ENCODE measurements at places on chromosomes 2 and 18.

- peak; percentile 27 for DNase-seq
Observed at GRCh38 chr2:60852282-60852860, 29.0 kb upstream of the REL start.

GRCh38 chr18:68733707-68734106 lies 18.8 kb upstream of the TMX3 start:
- no peak for DNase-seq

DNA sequence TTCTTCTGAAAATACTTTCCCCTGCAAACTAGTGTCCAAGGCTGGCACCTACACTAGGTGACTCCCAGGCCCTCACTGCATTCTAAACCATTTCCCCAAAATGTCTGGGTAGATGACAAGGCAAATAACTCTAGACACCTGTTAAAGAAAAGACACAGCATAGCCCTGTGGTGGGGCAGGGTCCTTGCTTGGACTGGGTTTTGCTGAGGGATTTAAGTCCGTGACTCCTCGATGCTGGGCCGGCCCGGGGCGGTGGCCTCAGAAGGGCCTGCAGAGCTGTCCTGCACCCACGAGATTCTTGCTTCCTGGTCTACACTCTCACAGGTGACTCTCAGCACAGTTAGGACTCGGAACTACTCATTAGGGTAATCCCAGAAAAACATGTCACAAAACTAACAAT lies 55.2 kb downstream of the MBP start:
- DNase-seq: no peak

GRCh38 chr2:160379399-160379798 lies 114.2 kb downstream of the RBMS1 start:
- DNase-seq: no peak

DNA sequence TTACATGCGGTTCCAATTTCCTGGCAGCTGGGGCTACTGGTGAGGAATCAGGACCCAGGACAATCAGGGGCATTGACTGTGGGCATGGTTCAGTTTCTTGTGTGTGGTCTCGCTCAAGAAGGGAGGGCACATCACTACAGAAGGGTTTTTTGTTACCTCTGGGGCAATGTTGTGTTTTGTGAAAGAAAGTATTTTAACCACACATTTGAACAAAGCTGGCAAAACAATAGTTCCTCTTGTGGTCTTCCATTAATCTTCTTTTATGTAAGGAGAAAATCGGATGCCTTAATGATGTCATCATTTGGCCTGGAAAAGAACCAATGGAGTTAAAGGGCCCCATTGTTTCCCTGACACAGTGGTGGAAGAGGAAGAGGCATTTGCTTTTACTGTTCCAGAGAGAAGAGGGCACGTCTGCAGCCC lies 197.4 kb downstream of the SH3BP4 start:
- DNase-seq: no peak

GRCh38 chr2:202115479-202115971 lies 42.5 kb downstream of the KIAA2012 start:
- no peak for DNase-seq

DNA sequence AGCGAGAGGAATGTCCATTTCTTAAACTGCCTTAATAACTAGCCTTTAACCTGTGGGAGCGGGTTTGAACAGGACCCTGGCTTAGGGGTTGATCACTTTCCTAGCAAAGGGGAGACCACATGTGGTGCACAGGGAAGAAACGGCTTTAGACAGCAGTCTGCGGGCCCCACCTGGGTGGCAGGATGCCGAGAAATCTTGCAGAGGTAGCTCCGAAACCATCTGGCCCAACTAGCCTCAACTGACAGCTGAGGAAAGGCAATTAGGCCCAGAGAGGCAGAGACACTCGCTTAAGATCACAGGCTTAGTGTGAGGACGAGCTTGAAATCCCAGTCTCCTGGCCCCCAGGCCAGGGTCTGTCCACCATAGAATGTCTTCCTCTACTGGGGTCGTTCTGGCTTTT lies 89.8 kb downstream of the MRO start:
- no peak for DNase-seq

GRCh38 chr2:210392469-210392881 lies 77.5 kb upstream of the MYL1 start:
- no peak for DNase-seq

GRCh38 chr2:194443926-194444325 lies 1213.1 kb upstream of the SLC39A10 start:
- no peak for DNase-seq

GRCh38 chr2:1515986-1516797 lies 102.9 kb downstream of the TPO start:
- DNase-seq: no peak

DNA sequence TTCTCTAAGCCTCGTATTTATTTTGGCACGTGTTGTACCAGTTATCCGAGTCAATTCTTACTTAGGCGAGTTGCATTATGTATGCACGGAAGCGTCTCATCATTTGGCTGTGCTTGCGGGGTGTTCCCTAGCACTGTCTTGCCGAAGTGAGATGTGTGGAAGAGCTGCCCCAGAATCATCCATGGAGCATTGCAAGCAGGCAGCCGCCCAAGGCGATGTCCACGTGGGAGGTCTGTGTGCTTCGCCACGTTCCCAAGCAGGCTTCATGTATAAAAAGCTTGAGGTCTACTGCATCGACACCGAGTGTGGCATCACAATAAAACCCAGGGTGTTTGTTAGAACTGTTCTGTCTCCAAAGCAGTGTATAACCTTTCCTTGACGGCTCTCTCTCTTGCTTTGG lies 849.9 kb downstream of the DCDC2C start:
- no peak for DNase-seq

- no peak for DNase-seq
Observed at GRCh38 chr2:188381614-188382013, 89.9 kb downstream of the GULP1 start.

- DNase-seq: no peak
Observed at GRCh38 chr2:100208141-100208770, 65.9 kb upstream of the AFF3 start.

GRCh38 chr2:229586746-229587705 lies 127.3 kb downstream of the DNER start:
- no peak for DNase-seq

DNA sequence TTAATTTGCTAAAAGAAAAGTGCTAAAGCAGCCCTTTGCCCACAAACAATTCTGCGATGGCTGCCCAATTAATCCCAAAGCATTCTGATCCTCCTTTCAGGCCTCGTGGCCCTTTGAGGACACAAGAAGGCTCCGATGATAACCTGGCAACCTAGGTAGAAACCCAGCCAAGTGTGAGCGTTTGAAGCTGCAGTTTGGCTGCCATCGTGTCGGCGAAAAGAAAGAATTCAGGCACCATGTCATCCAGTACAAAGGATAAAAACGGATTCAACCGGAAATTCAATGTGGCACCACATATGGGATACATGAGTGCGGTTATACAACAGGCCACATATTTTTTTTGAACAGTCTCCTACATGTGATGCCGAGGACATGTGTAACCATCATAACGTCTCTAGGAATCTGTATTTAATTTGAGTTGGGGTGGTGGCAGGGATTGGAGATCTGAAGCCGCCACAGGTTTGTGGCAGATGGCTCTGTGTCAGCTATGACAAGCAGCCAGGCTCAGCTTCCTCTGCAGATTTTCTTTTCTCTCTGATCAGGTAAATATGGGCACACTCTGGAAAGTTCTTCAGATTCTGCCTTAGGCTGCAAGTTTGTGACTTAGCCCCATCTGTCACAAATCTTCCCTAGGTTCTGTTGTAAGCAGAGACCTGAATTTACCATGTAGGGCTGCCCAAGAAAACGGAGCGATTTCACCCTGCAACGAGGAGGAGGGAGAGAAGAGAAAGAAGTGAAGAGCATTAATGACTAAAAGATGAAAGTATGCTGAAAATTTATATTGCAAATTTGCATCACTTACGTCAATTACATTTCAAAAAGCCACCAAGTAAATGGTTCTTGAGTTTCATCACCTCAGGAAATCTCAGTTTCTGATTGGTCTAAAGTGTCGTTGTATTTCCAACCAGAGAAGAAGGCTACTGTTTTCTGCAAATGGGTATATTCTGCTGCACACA lies 573.2 kb downstream of the ZEB2 start:
- DNase-seq: no peak

DNA sequence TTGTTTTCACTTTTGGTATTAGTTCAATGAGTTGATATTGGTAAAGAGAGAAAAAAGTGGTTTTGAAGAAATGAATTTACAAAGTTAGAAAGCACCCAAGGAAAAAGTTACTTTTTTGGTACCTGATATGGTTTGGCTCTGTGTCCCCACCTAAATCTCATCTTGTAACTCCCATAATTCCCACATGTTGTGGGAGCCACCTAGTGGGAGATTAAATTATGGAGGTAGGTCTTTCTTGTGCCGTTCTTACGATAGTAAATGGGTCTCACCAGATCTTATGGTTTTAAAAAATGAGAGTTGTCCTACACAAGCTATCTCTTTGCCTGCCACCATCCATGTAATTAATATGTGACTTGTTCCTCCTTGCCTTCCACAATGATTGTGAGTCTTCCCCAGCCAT lies 965.6 kb upstream of the NRXN1 start:
- DNase-seq: no peak

GRCh38 chr2:36367895-36368353 lies 12.3 kb downstream of the CRIM1 start:
- no peak for DNase-seq

DNA sequence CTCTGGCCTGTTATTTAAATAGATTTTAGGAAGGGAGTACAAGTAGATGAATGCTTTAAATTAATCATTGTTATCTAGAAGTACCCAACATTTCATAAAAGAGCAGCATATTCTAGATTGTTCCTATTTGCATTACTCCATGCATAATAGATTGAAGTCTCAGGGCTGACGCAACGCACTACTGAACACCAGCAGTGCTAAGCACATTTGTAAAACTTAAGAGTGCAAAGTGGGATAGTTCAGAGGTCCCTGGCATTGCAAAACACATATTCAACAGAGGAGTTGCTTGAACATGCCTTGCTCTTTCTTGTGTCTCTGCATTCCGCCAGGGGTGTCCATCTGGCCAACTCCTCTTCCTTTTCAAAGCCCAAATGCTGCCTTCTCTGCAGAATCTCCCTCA lies 22.3 kb downstream of the CDKL4 start:
- DNase-seq: no peak

DNA sequence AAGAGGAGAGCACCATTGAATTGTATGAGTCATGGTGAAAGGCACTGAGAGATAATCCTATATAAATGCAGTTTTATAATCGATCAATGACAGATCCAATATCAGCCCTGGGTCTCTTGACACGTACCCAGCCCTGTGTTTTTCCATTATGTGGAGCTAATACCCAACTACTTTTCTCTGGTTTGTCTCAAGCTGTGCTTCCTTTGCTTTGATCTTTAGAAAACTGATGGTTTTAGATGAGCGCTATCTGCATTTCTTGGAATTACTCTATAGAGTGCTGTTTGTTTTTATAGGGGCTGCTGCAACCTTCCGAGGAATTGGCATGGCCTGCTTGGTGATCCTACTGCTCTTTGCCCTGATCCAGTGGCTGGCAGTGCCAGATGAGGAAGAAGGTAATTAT lies 45.0 kb downstream of the NEMP2 start:
- DNase-seq: no peak

DNA sequence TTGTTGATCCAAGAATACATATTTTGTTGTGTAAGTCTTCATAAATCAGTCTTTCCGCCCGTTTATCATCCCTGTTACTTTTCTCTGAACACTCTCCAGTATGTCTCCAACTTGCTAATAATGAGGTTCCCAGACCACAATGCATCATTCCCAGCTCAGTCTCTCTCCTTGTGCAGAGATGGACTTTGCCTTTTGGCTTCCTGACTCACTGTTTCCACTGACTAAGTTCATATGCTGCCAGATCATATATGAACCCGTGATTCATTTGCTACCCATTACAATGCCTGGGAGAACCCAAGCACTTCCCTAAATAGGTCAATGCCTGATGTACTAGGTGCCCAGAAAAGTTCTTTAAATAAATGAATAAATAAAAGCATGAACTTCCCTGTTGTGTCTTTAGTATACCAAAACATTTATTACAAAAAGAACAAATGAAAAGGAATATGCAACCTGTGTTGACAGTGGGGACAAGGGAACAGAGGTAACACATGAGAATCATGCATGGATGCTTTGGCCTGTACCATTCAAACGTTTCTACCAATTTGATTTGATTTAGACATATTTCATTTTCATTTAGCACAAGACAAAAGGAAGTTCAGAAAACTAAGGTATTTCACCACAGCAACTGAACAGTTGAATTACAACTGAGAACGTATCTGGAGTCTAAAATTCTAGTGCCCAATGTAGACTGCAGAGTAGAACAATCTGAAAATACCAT lies 215.4 kb upstream of the HNRNPA3 start:
- DNase-seq: peak; percentile 19

DNA sequence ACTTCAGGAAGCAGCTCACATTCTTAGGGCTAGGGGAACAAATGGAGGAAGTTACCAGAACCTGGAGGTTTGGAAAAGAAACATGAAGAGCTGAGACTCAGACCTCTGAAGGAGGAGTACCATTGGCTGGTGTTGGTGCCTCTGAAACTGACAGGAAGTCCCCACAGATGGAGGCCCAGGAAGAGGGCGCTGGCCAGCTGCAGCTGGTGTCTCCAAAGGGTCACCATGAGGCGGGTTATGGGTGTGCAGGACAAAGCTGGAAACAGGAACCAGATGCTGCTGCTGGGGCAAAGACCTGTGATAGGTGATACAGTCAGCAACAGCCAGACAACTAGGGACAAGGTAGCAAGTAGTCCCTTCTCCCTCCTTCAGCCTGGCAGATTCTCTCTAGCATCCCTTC lies 136.5 kb upstream of the SERPINE2 start:
- DNase-seq: no peak

- no peak for DNase-seq
Observed at GRCh38 chr18:67652288-67652687, 135.8 kb upstream of the DSEL start.

DNA sequence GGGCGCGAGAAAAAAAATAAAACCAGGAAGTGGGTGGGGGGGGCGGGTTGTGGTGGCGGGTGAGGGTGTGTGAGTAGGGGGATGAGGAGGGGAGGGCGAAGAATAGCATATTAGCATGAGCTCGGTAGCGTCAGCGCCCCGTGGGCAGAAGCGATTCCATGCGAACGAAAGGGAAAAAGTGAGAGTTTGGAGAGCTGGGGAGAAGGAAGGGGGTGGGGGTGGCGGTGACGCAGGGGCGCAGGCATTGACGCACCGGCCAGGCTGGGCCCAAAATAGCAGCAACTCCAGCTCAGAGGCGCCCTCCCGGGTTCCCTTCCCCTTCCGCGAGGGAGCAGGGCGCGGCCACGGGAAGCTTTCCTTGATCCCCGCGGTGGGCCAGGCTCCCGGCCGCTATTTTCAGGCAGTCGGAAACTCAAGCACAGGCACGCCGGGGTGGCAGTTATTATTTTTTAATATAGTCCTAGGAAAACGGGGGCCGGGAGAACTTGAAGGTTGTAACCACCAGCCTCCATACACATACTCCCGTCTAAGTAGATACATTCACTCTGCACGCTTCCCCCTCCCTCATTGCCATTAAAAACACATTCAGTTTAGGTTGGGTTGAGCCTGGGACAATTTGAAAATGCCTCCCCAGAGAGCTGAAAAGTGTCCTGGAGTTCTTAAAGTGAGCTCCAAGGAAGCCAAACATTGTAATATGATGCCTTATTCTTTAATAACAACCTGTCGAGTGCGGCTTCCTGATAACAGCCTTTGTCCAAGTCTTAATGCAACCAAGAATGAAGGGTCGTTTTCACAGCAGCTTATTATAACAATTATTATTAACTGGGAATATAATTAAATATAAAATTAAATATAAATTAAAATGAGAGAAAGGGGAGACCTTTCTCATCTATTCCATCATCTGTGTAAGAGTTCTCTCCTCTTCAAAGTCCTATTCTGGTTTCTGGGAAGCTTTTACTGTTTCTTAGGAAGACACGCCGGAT lies 2.3 kb upstream of the NR4A2 start:
- DNase-seq: peak; percentile 85

GRCh38 chr18:11249391-11249790 lies 100.0 kb upstream of the PIEZO2 start:
- DNase-seq: no peak

- no peak for DNase-seq
Observed at GRCh38 chr2:39664888-39665591, 677 bp upstream of the TMEM178A start.
